ENCODE measurements at places on chromosomes 2 and 18. TPM values are rescaled to one million over a fixed set of nuclear protein-coding genes. Genes with fewer than 3 reads are reported as not detected.

- no peak for DNase-seq
Measured at GRCh38 chr2:181005326-181005655, 24.9 kb downstream of the UBE2E3 start.

GRCh38 chr18:59056706-59057492 is 82.8 kb upstream of the SEC11C start:
- DNase-seq: peak; percentile 59

GRCh38 chr2:240593026-240593702 is 6.6 kb downstream of the CAPN10 start:
- DNase-seq: no peak

Gene UGT1A10
- 120 TPM for total RNA-seq

DNA sequence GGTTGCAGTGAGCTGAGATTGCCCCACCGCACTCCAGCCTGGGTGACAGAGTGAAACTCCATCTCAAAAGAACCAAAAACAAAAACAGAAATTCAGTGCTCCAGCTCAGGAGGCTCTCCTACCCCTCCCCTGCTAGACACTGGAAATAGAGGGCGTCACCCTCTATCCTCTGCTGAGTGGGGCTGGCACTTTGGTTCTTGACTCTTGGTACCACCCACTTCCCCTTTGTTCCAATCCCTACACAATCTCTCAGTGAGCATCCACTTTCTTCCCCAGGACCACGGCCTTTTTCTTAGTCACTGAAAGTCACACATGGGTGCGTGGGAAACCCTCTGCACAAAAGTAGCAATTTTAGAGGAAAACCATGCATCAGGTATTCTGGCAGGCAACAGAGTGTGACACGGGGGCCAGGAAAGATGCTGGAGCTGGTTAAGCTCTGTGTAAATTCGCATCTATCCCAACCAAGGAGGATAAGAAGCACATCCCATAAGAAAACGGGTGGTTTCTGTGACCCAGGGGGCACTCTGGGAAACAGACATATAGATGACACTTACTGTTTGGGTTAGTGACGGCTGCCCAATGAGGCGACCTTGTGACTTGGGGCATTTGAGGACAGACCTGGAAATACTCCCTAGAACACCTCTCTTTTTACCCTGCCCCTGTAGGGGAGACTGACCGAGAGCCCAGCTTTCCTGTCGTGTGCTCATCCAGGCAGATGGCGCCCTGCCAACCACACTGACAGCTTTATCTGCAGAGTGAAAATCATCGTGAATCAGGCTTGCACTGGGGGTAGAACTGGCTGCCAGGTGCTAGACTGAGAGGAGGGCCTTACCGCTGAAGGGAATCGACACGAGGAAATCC is 7.7 kb downstream of the HJURP start:
- DNase-seq: no peak

- peak; percentile 37 for DNase-seq
Measured at GRCh38 chr2:22355816-22356433, 1029.1 kb upstream of the KLHL29 start.

Gene NEB
- total RNA-seq: 50.0 TPM

- DNase-seq: no peak
Measured at GRCh38 chr2:199627417-199627816, 169.7 kb upstream of the SATB2 start.

Gene HOXD12
- not detected for total RNA-seq

Gene MBP
- total RNA-seq: 221 TPM

DNA sequence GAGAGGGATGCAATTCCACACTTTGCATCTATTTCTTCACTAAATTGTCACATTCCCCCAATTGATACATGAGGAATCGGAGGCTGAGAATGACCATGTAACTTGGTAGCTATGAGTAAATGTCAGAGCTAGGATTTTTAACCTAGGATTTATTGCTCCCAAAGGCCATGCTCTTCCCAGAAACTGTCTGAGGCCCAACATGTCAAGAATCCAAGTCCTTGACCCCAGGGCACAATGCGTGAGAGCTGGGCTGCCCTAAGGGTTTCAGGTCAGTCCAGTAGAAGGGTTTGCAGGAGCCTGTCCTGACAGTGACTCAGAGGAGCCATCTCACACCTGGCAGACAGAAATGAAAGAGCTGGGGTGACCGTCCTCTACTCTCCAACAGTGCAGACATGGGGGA is 30.3 kb downstream of the LRRC30 start:
- DNase-seq: no peak

Gene CFAP65
- 1.3 TPM for total RNA-seq

DNA sequence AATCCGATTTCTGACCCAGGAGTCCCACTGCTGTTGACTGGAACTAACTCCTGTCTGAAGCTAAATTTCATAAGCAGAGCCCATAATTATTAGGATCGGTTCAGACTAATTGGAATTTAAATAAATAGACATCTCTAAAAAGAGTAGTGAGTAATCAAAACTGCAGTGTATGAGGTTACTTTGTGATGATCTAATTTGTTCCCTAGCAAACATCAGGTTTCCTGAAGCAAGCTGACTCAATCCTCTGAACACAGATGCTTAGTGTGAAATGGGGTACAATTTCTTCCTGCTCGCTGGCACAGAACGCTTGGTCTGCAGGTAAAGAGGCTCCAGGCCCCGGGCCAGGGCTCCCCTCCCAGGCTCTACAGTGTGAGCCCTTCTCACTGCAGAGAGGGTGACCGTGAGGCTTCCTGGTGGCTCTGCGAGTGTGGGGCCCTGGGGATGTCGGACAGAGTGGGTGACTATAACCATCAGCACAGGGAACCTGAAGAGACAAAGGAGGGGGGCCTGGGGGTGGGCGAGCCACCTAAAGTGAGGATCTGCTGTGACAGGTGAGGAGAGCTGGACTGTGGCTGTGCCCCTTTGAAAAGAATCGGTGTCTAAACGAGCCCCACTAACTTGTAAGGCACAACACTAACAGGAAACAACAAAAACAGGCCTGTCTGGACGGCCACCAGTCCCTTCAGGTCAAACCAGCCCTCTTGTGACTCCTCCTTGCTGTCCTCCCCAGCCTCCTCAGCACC is 20.2 kb downstream of the CHST10 start:
- no peak for DNase-seq

DNA sequence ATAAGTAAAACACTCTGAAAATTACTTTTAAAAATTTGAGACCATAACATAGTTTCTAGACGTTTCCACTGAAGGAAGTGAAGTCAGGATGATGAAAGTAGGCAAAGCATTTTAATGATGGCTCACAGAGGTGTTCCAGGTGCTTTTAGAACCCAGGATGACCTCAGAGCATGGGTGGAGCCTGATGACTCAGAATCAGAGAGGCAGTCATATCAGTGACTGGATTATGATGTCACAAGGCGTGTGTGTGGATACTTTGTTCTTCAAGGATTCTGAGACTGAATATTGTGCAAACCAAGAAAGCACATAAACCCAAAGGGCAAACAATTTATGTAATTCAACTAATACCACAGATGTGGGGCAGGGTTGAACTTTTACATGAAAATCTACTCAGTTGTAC is 208.0 kb upstream of the FBXO11 start:
- peak; percentile 78 for DNase-seq

DNA sequence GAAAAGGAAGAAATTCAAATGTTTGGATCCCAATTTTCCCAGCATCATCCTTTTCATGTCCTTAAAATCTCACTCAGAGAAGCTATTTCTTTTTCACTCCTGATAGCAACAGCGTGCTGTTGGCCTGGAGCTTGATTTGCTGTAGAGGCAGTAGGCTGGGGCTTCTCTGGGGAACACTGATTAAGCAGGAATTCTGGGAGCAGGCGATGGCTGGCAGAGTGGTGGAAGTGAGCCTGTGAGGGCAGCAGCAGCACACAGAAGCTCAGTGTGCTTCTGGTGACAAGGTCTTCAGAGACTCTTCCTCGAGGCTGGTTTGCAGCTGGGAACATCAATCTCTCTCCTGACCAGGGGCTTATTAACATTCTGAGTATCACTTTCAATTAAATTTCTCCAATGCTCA is 284.6 kb downstream of the DPP10 start:
- DNase-seq: no peak

DNA sequence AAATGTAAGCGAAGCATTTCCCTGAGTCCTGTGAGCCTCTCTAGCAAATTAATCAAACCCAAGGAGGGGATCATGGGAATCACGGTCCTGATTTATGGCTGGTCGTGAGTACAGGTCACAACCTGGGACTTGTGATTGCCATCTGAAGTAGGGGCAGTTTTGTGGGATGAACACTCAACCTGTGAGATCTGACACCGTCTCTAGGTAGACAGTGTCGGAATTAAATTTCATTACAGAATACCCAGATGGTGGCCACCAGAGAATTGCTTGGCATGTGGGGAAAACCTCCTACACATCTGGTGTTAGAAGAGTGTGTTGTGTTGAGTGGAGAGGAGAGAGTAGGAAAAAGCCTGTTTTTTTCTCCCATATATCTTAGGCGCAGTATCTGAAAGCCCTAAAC is 12.5 kb downstream of the CAPN14 start:
- no peak for DNase-seq

Gene FMNL2
- 46.5 TPM for total RNA-seq

- no peak for DNase-seq
Measured at GRCh38 chr2:199842631-199843395, 8.2 kb downstream of the FTCDNL1 start.

- DNase-seq: no peak
Measured at GRCh38 chr2:98387478-98387877, 41.2 kb downstream of the CNGA3 start.

Data from Calu3 (cell line).